ENCODE measurements at places on chromosomes 11 and 22. TPM values are rescaled to one million over a fixed set of nuclear protein-coding genes. Genes with fewer than 3 reads are reported as not detected.

The PANX2 gene
- total RNA-seq = 1.1 TPM

The ELFN2 gene
- 0.96 TPM for total RNA-seq

The CCDC116 gene
- total RNA-seq = not detected

The APOL2 gene
- 44.4 TPM for total RNA-seq

The PHF21B gene
- total RNA-seq = 4.2 TPM

The ATG16L2 gene
- total RNA-seq = 12.8 TPM

The OR52H1 gene
- total RNA-seq = 0.75 TPM

The APLNR gene
- total RNA-seq = not detected

DNA sequence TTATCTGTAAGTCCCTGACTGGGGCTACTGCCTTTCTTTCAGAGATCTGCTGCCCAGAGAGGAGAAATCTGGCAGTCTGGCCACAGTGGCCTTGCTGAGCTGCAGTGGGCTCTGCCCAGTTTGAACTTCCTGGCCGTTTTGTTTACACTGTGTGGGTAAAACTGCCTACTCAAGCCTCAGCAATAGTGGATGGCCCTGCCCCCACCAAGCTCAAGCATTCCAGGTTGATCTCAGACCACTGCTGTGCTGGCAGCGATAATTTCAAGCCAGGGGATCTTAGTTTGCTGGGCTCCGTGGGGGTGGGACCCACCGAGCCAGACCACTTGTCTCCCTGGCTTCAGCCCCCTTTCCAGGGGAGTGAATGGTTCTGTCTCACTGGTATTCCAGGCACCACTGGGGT lies 117.5 kb downstream of the TRPC6 start:
- no peak for DNase-seq

- DNase-seq = no peak
These were observed 43.8 kb downstream of the RTL6 start for GRCh38 chr22:44454113-44454769.

DNA sequence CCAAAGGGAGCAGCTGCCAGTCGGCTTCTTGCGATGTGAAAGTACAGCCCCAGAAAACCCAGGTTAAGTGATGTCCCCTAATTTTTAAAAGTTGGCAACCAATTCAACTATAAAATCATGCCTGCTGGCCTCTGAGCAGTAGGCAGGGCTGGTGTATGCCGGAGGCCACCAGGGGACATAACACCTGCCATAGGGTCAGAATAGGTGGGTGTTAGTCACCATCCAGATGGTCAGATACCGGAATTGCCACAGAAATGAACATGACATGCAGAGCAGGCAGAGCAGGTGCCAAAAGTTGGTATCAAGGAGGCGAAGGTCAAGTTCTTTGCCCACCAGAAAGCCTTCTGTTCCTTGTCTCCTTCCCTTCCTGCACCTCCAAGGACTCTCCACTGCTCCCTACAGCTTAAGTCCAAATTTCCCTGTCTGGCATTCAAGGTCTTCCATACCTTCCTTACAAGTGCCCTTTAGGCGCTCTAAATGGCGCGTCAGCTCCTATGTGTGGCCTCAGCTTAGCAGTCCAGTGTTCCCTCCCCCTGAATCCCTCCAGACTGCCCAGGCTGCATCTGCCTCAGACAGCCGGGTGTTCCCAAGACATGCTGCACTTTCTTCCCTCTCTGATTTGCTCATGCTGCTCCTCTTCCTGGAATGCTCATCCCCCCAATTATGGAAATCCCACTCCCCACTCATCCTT lies 45.1 kb downstream of the PTPRJ start:
- DNase-seq = no peak

DNA sequence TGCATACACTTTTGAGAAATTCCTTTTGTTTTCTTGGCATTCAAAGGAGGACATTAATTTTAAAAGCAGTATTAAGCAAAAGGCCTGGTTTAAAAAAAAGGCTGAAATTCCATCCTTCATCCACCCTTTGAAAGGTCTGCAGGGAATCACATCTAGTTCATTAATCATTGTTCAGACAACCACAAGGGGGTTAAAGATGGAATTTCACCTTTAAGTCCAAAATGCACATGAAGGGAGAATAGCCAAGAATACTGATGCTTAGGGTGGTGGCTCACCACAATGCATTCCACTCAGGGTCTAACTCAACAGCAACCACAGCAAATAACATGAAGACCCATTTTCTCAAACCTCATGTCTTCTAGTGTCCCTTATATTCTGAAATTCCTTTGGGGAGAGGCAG lies 256.9 kb downstream of the CADM1 start:
- DNase-seq = peak; percentile 39

GRCh38 chr11:108436594-108436993 lies 30.7 kb downstream of the C11orf65 start:
- no peak for DNase-seq

DNA sequence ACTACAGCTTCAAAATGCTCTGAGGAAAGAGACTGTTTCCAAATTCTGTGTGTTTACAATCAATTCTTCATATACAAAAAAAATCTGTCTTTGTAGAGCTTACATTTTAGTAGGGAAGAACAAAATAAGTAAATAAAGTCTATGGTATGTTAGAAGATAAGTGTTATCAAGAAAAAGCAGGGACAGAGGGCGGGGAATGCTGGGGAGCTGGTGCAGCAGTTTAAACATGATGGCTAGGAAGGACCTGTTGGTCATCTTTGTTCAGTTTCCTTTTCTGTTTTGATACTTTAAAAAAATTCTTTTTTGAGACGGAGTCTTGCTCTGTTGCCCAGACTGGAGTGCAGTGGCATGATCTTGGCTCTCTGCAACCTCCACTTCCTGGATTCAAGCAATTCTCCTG lies 16.1 kb downstream of the TMEM25 start:
- DNase-seq = no peak

DNA sequence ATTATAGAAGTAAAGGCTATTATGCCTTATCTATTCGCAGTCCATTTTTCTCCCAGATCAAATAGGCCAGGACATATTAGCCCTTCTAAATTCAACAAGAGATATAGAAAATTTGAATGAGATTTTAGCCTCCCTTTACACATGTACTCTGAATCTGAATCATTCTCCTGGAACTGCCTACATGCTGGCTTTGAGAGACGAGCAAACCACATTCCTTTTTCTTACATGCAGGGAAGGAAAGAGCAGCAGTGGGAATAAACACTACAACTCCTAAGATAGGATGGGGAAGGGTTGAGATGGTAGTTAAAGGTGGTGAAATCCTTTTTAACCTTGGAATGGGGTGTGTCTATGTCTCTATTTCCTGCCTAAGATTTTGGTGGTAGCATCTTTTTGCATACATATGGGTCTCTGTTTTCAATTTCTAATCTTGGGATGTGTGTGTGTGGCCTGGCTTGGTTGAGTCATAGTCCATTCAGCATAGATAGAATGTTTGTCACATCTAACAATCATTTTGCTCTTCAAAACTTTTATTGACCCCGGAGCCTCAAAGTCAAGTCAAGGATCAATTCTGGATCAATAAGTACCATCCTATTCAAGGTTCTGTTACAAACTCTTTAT lies 11.1 kb upstream of the OOSP2 start:
- DNase-seq = no peak

DNA sequence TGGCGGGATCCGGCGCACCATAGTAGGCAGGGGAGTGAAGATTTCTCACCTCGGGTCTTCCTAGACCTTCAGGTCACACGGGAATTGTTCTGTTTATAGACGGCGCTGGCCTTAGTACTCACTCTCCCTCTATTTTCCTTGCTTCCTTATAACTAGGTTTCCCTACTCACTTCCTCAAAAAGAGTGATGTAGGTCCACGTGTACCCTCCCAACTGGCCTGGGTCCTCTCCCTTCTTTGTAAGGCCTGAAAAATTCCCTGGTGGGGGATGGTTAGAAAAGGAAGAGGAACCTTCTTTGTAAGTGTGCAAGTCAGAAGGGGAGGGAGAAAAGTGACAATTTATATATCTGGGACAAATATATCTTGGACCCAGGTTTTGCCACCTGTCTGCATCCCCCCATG lies 2.9 kb upstream of the TMEM9B start:
- DNase-seq = no peak

GRCh38 chr11:124899383-124900145 lies 1.9 kb upstream of the ROBO4 start:
- no peak for DNase-seq

- no peak for DNase-seq
These were observed 1.1 kb downstream of the CSTF3 start for GRCh38 chr11:33160136-33160535.

DNA sequence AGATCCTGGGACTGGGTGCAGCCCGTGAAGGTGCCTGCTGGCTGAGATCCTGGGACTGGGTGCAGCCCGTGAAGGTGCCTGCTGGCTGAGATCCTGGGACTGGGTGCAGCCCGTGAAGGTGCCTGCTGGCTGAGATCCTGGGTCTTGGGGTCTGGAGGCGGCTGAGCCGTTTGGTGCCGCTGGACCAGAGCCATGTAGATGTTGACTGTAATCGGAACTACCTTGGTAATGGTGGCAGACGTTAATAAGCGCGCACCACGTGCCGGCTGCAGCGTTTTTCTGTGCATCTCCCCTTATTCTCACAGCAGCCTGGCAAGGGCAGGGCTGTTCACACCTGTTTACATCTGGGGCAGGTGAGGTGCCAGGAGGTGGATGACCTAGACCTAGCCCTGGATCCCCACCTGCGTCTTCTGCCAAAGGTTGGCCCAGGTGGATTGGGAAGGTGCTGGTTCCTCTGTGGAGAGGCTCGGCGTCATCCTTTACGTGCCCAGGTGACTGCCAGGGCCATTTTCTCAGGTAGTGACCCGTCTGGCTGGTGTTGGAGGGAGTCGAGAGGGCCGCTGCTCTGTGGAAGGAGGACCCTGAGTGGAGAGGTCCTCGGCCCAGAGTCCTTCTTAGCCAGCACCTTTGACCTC lies 382.5 kb downstream of the TBC1D22A start:
- DNase-seq = no peak

- no peak for DNase-seq
These were observed 135.2 kb downstream of the TTC28 start for GRCh38 chr22:28544431-28544868.

GRCh38 chr22:18067548-18068341 lies 10.0 kb upstream of the PEX26 start:
- DNase-seq = no peak

- DNase-seq = no peak
These were observed 6.1 kb downstream of the OTOG start for GRCh38 chr11:17553249-17553546.

- DNase-seq = no peak
These were observed 117.3 kb upstream of the GRK3 start for GRCh38 chr22:25447067-25447685.

DNA sequence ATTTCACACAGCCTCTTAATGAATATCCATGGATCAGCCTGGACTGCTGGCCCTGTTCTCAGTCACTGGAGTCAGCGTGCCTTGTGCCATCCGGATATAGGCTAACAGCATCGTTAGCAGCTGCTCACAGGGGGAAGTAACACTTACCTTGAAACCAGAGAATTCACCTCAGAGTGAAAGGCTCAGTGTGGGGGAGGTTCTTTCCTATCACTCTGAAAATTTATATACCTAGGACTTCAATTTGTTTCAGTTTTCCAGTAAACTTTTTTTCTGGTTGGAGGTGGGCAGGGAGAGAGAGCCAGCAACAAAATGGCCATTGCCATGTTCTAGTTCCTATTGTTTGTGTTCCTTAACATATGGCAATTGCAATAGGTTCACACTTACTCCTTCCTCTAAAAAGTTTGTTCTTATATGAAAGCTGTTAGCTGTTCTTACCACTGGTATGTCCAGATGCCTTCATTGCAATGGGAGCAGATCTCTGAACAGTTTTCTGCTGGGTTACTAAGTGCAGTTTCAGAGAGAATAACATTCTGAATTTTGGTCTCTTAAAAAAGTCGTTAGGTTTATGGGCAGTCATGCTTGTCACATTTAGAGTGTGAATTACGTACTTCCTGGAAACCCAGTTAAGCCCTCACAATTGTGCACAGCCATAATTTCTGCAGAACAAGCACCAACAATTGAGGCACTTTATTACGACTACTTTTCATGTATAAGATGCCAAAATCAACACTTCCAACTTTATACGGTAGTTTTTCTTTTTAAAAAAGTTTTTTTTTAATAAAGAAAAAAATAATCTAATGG lies 247.6 kb downstream of the CADM1 start:
- DNase-seq = no peak

GRCh38 chr11:102813484-102813883 lies 15.5 kb upstream of the MMP1 start:
- DNase-seq = no peak

DNA sequence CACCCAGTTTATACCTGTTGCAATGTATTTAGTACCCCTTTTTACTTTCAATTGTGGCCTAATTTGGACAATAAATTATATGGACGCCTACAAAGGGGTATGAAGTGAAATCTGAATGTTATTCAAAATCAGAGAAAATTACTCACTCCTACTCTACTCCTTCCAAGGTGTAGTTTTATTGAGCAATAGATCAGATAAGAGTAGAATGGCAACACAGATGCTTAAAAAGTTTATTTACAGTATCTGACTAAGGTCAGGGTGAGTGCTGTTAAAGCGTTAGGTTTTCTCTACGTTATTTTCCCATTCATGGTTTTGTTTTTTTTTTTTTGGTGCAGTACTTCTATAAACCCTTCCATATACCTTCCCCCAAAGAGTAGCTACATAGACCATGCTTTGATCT lies 805.6 kb downstream of the KCNA4 start:
- no peak for DNase-seq

- no peak for DNase-seq
These were observed 98.2 kb downstream of the MYO18B start for GRCh38 chr22:25840167-25840566.

DNA sequence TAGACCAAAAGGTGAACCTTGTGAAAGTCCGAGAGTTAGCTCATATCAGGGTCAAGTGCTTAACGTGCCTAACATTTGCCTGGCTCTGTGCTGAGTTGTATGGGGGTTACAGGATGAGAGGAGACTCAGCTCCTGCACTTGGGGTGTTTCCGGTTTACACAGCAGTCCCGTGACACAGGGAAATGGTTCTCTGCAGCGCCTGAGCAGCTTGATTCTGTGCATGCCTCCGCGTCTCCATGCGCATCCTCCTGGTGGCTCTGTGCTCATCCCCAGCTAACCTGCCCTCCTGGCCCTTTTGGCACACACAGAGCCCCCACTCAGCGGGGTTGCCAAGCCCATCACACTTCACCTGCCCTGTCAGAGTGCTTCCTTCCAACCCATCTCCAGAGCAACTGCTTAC lies 238.3 kb upstream of the TBCEL start:
- DNase-seq = no peak

DNA sequence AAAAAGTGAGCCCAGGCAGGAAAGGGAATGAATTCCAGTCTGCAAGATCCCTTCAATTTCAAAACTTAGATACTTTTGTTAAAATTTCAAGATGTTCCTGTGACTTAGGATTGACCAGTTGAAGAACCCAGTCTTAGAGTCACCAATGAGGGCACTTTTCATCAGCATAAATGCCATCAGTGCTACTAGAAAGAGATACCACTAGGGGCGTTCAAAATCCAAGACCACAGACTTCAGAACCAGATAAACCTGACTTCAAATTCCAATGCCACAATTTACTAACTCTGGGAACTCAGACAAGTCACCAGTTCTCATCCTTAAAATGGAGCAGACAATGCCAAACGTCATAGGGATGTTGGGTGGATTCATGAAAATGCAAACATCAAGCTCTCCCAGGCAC lies 523.2 kb downstream of the BUD13 start:
- DNase-seq = no peak
